ENCODE measurements at places on chromosomes 1 and 21.

- DNase-seq: no peak
Measured at GRCh38 chr1:27539901-27540861, 50.2 kb upstream of the WASF2 start.

GRCh38 chr1:2414297-2414958 is 2.1 kb upstream of the PEX10 start:
- DNase-seq: peak; percentile 81

DNA sequence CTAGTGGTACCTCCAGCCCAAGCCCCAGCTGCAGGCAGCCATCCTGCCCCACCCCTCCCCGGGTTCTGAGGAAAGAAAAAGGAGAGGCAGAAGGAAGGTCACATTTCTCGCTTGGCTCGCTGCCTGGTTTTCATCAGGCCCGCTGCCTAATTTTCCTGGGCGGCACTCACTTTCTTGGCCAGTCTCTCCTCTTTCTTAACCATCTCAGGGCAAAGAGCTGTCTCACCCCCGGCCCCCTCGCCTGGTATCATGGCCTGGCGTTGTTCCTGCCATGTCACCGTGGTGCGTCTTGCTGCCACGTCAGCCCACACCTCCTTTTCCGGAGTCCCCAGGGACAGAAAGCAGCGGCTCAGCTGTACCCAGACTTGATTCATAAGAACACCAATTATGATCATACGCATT is 26.6 kb upstream of the CASZ1 start:
- DNase-seq: no peak

GRCh38 chr1:245353411-245353810 is 198.6 kb downstream of the KIF26B start:
- DNase-seq: no peak
